ENCODE measurements at places on chromosomes 7 and 10.

- DNase-seq, result peak; percentile 12
Observed at GRCh38 chr7:130695840-130696239, 9.5 kb upstream of the TSGA13 start.

GRCh38 chr10:20288060-20288459, 471.8 kb downstream of the PLXDC2 start:
- DNase-seq, result no peak

DNA sequence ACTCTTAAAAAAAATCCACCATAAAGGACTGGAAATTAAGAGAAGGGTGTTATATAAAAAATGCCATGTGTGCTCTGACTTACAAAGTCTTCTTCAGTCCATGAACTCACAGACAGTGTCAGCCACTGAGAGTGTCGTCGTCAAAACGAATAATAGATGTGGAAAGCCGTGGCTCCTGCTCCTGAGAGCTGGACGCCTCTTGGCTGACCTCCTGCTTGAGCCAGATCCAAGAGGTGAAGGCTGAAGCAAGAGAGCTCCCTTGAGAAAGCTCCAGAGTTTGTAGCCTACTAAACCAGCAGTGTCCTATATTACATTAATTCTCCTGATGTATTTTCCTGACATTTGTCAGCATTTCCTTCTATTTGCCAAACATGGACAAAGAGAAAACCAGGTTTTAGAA, 234.3 kb upstream of the C7orf33 start:
- no peak for DNase-seq

DNA sequence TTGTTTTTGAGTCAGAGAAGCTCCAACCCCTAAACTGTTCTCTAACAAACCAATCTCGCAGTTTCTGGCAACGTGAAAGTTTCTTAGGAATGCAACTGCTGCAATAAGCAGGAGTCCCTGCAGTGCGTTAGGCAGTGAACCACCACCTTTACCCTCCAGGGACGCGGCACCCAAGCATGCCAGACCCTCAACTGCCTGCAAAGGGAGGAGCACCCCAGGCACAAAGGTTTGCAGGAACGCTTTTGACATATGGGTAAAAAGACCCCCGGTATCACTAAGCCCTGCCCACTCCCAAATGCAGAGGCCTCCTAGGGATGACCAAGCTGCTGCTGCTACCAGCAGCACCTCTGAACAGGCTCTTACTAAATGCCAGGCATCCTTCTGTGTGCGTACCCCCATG, 4.7 kb downstream of the TBRG4 start:
- DNase-seq, result no peak

DNA sequence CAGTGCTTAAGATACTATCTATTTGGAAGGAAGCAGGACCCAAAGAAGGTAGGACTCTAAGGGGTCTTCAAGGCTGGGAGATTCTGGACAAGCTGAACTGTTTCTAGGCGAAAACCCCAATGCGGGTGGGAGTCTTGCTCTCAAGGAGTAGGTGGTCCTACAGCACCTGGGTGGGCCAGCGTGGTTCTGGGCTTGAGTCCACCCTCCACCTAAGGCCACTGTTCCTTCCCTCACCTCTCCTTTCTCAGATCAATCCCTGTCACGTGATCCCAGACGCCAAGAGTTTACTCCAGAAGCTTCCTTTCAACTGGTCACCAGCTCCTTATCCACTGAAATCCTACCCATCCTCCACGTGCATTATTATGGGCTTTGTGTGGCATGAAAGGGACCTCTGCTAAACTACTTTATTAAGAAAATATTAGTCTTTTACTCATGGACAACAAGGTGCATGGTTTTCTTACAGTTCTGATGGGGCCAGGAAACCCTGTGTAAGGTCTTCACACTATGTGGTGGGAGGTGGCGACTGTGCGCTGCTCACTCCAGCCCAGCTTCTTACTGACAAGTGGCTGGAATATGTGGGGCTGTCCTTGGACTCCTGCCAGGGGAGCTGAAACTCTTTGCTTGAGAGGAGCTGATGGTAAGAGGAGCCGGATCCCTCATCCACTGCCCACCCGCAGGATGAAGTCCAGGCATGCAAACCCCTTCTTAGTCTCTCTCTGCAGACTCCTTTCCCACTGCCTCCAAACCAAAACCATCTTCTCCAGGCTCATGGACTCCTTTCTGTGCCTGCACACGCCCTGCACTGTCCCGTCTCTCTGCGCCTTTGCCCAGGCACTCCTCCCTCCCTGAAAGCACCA, 1.6 kb downstream of the ZNF746 start:
- no peak for DNase-seq

GRCh38 chr7:113945018-113945938, 26.5 kb upstream of the PPP1R3A start:
- no peak for DNase-seq

DNA sequence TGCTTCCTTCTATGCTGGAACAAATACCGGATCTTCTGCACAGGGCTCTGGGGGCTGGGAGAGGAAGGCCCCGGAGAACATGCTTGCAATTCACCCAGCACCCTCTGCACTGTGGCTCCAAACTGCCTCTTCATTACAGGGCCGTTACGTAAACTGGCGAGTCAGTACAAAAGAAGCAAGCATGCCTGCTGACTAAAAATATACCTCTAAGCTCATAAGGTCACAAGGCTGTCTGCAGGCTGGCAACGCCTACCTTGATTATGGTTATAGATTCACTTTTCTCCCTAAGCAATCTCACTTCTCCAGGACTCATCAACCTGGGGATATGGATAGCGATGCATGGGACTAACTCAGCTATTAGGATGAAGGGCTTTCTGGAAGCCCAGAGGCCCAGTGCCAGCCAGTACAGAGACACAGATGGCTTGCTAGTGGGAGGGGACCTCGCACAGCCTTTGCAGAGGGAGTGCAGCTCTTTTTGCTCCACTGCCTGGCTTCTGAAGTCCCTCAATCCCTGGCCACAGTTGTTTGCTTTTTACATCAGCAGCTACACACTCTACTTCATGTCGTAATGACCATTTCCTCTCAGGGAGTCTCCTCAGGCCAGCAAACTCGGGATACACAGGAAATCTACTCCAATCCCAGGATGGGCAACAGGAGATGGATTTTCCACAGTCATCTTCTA, 96.1 kb downstream of the SH3PXD2A start:
- DNase-seq, result peak; percentile 46

GRCh38 chr10:73992899-73993788, 4.8 kb upstream of the VCL start:
- no peak for DNase-seq

GRCh38 chr10:132708936-132709335, 77.0 kb downstream of the NKX6-2 start:
- no peak for DNase-seq

GRCh38 chr10:72260976-72261783, 12.5 kb upstream of the DDIT4 start:
- no peak for DNase-seq

DNA sequence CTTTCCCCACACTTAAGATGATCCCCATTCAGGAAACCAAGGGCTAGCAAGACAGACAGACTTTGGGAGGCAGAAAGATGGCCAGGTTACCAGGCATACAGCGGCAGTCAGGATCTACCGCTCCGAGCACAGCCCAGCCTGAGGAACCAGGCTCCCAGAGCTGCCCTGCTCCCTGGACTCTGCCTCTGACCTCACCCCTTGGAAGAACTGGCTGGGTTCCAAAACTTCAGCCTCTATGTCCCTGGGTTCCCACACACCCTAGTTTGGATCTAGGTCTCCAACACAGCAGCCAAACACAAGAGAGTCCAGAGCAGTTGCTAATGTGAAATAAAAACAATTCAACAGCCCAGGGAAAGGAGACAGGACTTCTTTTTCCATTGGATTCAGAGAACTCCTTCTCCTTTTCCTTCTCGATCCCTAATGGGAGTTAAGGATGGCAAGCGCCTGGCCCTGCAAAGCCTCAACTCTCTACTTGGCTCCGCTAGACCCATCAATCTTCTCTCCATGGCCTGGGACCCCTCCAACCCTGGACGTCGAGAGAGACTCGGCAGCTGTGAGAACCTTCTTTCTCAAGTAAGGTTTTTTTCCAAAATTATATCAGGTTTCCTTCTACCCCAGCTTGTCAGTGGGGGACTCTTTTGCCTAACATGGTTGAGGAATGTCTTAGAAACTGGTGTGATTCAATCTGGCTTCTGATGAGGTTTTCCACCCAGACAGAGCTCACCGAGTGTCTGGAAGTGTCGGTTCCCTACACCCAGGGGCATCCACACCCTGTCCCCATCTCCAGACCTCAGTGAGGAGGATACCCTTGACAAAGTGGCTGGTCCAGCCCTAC, 219.6 kb downstream of the KCNMA1 start:
- no peak for DNase-seq

- no peak for DNase-seq
Observed at GRCh38 chr7:115332691-115333090, 410.8 kb downstream of the MDFIC start.

- DNase-seq, result no peak
Observed at GRCh38 chr7:26625286-26625685, 239.1 kb downstream of the SKAP2 start.

- DNase-seq, result no peak
Observed at GRCh38 chr10:67976292-67977245, 92.1 kb downstream of the SIRT1 start.

GRCh38 chr10:121138112-121138860, 287.1 kb downstream of the WDR11 start:
- DNase-seq, result no peak

- DNase-seq, result no peak
Observed at GRCh38 chr7:130275826-130276297, 9.2 kb downstream of the CPA2 start.

- DNase-seq, result no peak
Observed at GRCh38 chr10:45034301-45034700, 33.6 kb downstream of the ZNF22 start.

DNA sequence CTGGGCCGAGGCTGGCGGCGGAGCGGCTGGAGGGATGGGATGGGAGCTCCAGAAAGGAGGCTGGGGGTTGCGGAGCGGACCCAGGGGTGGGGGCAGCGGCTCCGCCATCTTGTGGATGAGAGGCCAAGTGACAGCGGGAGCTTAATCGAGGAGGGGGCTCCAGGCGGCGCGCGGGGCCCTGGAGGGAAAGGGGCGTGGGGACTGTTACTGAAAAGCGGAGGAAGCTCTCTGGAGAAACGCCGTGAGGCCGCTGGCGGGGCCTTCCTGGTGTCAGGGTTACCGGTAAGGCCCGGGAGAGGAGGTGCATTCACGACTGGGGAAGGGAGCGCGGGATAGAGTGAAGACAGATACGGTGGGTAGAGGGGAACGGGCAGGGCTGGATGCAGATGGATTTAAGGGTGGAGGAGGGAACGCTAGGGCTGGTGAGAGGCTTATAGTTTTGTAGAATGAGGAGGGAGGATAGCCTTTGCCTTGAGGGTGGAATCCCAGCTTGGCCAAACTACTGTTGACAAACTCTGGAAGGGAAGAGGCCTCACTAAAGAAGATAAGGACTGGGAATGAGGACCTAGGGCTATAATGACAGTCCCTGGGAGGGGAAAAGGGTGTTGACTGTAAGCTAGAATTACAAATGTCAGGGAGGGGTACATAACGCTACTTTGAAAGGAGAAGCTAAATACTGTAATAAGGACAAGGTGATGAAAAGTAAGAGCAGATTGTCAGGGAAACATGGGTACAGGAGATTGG, 535 bp downstream of the BTRC start:
- no peak for DNase-seq

DNA sequence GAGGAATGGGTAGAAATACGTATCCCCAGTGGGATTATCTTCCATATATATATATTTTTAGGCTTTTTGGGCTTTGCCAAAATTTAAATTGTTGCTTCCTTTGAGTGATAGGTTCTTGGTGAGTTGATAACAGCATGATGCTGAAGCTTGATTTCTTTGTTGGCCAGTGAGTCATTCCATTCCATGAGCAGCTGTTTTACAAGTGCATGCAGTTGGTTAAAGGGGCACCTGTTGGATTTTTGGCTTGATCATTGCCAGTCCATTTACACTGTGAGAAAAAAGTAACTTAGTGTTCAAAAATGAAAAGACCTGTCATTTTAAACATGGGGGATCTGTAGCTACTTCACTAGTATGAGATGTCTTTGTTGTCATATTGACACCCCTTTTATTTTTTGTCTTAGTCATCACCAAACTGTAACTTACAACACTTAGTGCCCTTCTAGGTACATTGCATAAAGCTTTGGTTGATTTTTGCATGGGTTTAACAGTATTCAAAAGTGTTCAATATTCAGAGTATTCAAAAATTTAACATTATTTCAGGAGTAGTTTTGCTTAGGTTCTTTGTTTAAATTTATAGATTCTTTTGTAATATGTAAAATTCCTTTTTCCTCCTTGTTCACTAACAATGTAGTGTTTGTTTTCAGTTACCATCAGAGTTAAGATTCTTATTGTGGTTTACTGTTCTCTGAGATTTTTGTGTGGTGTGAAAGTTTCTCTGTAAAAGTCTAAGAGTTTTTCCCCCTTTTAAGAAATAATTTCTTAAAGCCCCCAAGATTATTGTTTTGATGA, 8.8 kb downstream of the AKAP9 start:
- DNase-seq, result no peak

DNA sequence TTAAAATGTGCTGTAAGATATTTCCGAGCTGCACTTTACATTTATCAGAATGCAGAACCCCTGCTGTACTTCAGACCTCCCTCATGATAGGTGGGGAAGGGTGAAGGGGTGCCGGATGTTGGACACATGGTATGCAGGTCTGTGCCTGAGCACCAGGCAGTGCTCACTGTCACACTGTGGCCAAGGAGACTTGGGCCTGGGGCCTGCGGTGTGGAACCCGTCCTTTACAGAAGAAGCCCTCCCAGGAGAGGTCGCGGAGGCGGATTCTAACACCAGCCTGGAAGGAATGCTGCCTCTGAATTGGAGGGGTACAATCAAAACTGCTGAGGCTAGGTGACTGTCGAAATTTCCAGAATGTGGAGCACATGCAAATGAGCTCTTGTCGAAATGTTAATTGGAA, 34.5 kb downstream of the DNAJB6 start:
- DNase-seq, result no peak

GRCh38 chr7:12103948-12104347, 107.1 kb upstream of the TMEM106B start:
- DNase-seq, result no peak

- no peak for DNase-seq
Observed at GRCh38 chr7:40658729-40659128, 523.9 kb downstream of the SUGCT start.

All from HuH-7 (cell line).